ENCODE measurements at places on chromosomes 3 and 15.

DNA sequence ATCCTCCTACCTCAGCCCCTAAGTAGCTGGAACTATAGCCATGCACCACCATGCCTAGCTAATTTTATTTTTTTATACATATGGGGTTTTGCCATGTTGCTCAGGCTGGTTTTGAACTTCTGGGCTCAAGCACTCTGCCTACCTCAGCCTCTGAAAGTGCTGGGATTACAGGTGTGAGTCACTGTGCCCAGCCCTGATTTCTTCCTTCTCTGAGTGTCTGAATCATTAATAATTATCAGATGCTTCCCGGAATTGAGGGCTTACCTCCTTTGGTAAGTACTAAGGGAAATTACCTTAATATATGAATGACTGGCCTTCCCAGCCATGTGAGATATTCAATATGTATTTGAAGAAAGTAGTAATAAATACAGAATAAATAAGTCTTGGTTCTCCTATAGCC is 7.2 kb downstream of the CLPX start:
- DNase-seq = no peak

- no peak for DNase-seq
Observed at GRCh38 chr15:88888719-88889118, 6.6 kb downstream of the HAPLN3 start.

DNA sequence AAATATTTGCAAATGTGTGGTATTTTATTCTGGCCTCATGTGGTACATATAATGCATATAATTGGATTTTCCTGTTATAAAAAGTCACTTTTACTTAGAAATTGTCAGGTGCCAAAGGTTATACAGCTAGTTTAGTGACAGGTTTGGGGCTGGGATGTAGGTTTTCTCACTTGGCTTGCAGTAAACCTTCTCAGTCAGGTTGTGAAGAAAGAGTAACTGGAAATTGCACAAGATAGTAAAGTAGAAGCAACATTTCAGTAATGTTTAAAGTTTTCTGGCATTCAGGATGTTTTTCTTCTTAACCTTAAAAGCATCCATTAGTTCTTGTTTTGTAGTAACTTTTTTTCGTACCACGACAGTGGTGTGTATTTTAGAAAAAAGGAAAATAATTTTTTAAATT is 53.9 kb downstream of the MEF2A start:
- no peak for DNase-seq

GRCh38 chr3:112427123-112427522 is 72.1 kb downstream of the BTLA start:
- DNase-seq = no peak

GRCh38 chr15:25776071-25776746 is 86.9 kb downstream of the ATP10A start:
- DNase-seq = no peak

DNA sequence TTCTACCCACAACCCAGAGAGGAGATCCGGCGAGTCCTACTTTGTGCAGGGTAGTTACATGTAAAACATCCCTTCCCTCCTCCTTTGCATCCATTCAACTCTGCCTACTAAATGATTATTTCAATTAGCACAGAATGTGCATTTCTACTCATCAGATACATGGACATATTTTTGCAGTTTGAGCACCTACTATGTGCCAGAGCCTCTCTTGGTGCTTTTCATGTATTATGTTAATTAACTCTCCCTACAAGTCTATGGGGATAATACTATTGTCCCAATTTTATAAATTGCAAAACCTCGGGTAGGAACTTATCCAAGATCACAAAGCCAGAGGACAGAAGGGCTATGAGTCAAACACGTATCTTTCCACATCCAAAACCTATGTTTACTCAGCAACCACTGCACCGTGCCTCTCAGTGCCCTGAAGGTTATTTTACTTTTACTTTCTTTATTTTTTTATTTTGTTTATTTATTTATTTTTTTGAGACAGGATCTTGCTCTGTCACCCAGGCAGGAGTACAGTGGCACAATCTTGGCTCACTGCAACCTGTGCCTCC is 432.8 kb downstream of the MAGI1 start:
- no peak for DNase-seq

- no peak for DNase-seq
Observed at GRCh38 chr15:98131924-98132323, 171.4 kb downstream of the ARRDC4 start.

- DNase-seq = no peak
Observed at GRCh38 chr3:155934230-155934629, 63.8 kb downstream of the GMPS start.

GRCh38 chr3:127604035-127604434 is 5.8 kb downstream of the MCM2 start:
- no peak for DNase-seq

DNA sequence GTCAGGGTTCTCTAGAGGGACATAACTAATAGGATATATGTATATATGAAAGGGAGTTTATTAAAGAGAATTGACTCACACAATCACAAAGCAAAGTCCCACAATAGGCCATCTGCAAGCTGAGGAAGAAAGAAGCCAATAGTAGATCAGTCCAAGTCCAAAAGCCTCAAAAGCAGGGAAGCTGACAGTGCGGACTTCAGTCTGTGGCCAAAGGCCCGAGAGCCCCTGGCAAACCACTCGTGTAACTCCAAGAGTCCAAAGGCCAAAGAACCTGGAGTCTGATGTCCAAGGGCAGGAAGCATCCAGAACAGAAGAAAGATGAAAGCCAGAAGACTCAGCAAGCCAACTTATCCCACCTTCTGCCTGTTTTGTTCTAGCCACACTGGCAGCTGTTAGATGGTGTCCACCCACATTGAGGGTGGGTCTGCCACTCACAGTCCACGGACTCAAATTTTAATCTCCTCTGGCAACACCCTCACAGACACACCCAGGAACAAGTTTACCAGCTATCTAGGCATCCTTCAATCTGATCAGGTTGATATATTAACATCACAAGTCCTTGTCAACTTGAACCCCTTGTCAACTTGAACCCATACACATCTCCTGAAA is 54.2 kb upstream of the ACAD9 start:
- no peak for DNase-seq

- DNase-seq = no peak
Observed at GRCh38 chr3:193465992-193466608, 87.5 kb upstream of the ATP13A5 start.

- no peak for DNase-seq
Observed at GRCh38 chr3:94020293-94020692, 8.1 kb downstream of the STX19 start.

- DNase-seq = no peak
Observed at GRCh38 chr3:80970292-80970691, 791.2 kb downstream of the GBE1 start.

DNA sequence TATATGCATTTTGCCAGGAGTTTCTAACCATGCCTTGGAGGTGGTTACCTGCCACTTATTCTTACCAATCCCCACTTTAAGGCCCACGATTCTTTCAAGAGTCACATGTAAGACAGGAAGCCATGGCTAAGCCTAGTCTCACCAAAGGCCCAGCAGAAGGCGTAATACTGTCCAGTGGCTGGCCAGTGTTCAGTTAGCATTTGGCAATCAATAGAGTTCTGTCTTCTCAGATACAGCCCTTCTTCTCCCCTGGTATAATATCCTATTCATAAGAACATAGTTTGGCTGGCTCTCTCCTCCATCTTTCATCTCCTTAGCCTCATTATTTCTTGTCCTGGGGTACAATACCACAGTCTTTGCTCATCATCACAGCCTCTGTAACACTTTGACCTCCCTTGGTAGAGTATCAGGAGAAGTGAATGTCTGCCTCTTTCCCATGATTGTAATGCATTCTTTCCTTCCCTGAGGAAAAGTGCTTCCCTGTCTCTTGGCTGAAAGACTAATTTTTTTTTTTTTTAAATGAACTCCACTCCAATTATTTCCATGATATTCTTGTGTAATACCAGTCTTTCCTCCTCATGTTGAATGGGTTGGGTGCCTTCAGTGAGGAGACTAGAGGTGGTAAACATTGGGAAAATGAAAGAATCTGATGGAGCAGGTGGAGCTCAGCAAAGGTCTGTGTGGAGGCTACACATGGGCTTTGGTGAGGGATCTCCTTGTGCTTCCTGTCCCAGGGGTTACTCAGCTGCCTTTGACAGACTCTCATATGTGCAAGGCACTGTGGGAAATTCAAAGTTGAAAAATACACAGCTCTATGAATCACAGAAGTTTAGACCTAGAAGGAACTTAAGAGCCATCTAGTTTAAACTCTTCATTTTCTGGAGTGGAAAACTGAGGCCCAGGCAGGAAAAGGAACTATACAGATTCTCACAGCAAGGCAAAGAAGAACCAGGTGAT is 218.2 kb downstream of the P3H2 start:
- DNase-seq = no peak

DNA sequence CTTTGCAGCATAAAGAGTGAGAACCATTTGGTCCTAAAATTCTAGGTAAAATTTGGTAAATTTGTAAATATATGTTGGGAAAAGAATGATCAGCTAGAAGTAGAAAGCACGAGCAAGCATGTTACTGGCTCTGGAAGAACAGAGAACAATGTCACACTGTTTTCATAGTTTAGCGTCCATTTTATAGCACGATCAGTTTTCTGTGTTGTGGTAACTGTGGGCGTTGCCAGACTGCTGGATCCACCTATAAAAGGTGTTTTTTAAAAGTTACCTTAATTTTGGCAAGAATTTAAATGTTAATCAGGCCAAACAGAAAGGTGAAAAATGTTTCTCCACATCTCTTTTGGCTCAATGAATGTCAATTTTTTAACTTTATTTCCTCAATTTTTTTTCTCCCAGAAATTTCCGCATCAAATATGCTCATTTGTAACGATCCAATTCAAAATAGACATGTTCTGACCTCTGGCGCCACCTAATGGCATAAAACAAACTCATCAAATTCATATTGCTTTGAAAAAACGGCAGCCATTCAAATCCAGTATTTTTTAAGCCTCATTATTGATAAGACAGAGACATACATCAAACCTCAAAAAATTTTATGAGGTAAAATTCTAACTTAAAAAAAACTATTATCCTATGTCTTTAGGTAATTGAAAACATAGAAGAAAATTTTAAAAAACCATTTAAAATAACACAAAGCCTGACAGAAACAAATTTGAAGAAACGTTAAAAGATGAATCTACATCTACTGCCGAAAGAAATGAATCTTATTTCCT is 5.5 kb upstream of the GP5 start:
- no peak for DNase-seq
